ENCODE measurements at places on chromosomes 1 and 21.

GRCh38 chr1:159076438-159077119 is at the start of gene AIM2:
AIM2 (minus strand) TSS chr1:159076766; CDS start chr1:159073499, 3,267 bp downstream.
- no peak for DNase-seq

- peak; percentile 53 for DNase-seq
These were observed 95.5 kb upstream of the CD34 start for GRCh38 chr1:208006258-208006920.

DNA sequence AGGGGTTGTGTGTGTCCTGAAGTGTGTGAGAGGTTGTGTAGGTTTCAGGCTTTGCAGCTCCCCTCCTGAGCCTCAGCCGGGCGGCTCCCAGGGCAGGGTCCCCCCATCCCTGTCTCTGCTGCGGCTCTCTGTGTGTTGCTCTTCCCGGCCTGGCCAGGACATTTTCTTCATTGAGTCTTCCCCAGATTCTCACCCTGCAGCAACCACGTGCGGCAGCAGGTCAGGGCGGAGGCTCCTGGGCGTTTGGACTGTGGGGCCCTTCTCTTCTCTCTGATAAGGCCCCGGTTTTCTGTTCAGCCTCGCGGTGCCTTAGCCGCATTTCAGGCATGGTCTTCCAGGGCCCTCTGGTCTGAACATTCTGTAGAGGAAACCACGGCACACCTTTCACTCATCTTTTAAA is 1.8 kb upstream of the TCP10L start:
- no peak for DNase-seq

GRCh38 chr1:173682184-173682583 is 12.5 kb upstream of the ANKRD45 start:
- no peak for DNase-seq

DNA sequence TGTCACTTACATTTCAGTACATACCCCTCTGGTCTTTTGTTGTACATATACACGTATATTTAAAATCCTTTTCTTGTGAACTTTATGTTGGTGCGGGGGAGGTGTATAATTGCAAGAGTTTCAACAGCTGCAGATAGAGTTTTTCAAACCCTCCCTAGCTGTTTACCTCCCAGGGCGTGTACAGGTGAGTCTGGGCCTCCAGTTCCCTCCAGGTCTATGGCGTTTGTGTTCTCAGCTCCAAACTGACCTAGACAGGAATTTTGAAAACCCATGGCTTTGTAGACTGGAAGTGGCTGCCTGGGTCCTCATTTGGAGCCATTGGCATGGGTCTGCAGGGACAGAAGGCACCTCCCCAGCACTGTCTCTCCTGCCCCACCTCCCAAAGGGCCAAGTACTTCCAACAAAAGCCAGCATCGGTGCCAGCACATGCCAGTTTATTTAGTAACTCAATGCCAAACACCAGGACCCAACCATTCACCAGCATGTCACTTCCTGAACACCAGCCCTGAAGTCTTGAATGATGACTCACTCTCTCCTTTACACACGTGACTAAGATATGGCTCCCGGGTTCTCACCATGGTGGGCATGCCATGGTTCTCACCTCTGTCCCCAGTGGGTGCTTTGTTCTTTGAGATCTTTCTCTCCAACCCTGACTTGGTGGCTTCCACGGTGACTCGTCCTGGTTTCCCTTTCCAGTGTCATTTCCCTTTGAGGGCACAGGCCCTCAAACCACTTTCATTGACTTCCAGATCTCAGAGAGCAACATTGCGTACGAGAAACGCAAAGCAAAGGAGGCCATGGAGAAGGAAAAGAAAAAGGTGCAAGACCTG is 57.3 kb upstream of the EFHD2 start:
- no peak for DNase-seq

GRCh38 chr1:234212764-234213657 is 160.2 kb upstream of the COA6 start:
- DNase-seq: peak; percentile 91

Measured in NCI-H82 (cell line).